ENCODE measurements at places on chromosomes 1 and 21.

GRCh38 chr1:32746130-32746529, 43.6 kb upstream of the SYNC start:
- no peak for DNase-seq

DNA sequence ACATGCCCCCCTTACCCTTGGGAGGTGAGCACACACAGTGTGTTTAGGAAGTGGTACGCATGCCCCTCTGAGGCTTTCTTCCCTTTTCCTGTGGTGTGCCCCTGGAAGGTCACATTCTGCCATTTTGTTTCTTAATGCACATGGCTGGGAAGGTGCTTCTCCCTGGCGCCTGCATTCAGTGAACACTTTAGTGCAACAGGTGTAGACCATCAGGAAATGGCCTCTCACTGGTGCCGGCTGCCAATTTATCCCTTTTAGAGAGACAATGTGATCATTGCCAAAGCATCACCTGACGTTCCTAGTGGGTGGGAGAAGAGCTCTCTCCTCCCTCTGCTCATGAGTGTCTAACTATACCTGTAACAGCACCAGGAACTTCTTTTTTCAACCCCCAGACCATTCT, 51.8 kb upstream of the PDE9A start:
- no peak for DNase-seq

DNA sequence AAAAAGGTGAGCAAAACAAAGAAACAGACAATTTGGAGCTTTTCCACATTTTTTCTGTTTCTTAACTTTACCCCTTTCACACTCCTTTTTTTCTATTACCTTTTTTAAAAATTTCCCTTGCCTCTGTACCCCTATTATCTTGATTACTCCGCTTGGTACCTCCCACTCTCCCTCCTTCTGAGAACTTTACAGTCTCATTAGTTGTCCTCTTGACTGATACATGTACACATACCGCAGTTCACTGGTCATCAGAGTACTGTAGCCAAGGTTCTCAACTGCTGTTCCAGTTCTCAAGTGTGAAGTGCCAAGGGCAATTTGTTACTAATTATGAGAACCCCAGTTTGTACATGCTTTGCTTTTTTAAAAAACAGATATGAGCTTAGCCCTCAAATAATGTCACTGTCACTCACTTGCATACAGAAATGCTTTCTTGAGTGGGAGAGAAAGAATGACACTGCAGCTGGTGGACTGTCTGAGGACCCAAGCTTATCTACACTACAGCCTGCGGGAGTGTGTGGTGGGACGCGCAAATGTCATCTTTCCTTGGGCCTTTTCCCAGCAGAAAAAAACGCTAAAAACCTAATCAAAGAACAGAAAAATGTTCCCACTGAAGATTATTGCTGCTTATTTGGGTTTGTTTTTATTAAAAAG, 160.8 kb downstream of the DISP1 start:
- DNase-seq = peak; percentile 40

DNA sequence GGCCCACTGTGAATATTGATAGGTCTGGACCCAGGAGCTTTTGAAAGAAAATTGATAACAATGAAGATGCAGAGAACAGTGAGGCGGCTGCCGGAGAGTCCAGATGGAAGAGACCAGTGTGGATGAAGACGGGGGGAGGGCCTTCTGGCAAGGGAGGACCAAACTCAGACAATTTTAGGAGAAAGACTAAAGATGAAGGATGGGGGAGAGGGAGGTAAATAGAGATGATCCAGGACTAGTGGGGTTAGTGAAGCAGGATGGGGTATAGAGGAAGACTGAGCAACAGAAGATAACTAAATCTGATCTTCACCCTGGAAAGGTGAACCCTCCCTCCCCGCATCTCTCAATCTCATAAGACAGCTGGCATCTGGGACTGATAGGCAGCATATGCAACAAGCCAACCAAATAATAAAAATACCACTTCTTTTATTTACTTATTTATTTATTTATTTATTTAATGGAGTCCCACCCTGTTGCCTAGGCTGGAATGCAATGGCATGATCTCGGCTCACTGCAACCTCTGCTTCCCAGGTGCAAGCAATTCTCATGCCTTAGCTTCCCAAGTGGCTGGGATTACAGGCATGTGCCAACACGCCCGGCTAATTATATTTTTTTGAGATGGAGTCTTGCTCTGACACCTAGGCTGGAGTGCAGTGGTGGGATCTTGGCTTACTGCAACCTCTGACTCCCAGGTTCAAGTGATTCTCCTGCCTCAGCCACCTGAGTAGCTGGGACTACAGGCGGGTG, 10.5 kb downstream of the EIF3I start:
- no peak for DNase-seq

GRCh38 chr1:247681288-247681897, 1.9 kb upstream of the OR13G1 start:
- no peak for DNase-seq

GRCh38 chr1:218494449-218494852, 149.3 kb downstream of the TGFB2 start:
- no peak for DNase-seq

GRCh38 chr1:43533584-43533983, 2.9 kb downstream of the PTPRF start:
- DNase-seq = no peak

GRCh38 chr1:34845131-34845901, 14.2 kb downstream of the SMIM12 start:
- no peak for DNase-seq

- no peak for DNase-seq
Observed at GRCh38 chr1:62382658-62382955, 54.2 kb upstream of the USP1 start.

- no peak for DNase-seq
Observed at GRCh38 chr1:37238364-37239224, 204.3 kb upstream of the GRIK3 start.

GRCh38 chr1:163471779-163472650, 150.3 kb downstream of the NUF2 start:
- DNase-seq = no peak

Measured in EH (cell line).